Epithelial cell of alveolus of lung (primary cell): ENCODE measurements at places on chromosomes 13 and 19. TPM values are rescaled to one million over a fixed set of nuclear protein-coding genes. Genes with fewer than 3 reads are reported as not detected.

PTPRH gene
- 3.9 and 6.6 TPM in 2 replicates for total RNA-seq

SLC8A2 gene
- total RNA-seq: 0.16 TPM in 1 of 2 replicates, not detected in the other

VSTM2B gene
- total RNA-seq: not detected in 2 replicates

TEX26 gene
- 0.56 TPM in 1 of 2 replicates, not detected in the other for total RNA-seq

THOP1 gene
- total RNA-seq: 73.5 and 90.1 TPM in 2 replicates

ALOX5AP gene
- 0.64 and 12.2 TPM in 2 replicates for total RNA-seq

HIPK4 gene
- under 0.01 TPM in 1 of 2 replicates, not detected in the other for total RNA-seq

ELAVL3 gene
- 0.52 TPM in 1 of 2 replicates, not detected in the other for total RNA-seq

ZNF221 gene
- 2.6 and 15.8 TPM in 2 replicates for total RNA-seq

RNF225 gene
- total RNA-seq: 2.0 TPM in 1 of 2 replicates, not detected in the other

VSIG10L gene
- total RNA-seq: 0.91 and 1.8 TPM in 2 replicates

CEACAM7 gene
- total RNA-seq: not detected in 2 replicates

RXFP2 gene
- not detected in 2 replicates for total RNA-seq

FFAR3 gene
- not detected in 2 replicates for total RNA-seq

POSTN gene
- total RNA-seq: 42.8 and 862 TPM in 2 replicates

ZNF441 gene
- total RNA-seq: 2.1 and 2.5 TPM in 2 replicates

CCDC8 gene
- total RNA-seq: 26.4 and 42.2 TPM in 2 replicates

METTL21C gene
- not detected in 2 replicates for total RNA-seq

BCKDHA gene
- total RNA-seq: 46.5 and 76.9 TPM in 2 replicates

CEACAM16 gene
- total RNA-seq: not detected in 2 replicates

NLRP5 gene
- total RNA-seq: not detected in 2 replicates

ZSWIM9 gene
- total RNA-seq: 1.8 and 4.2 TPM in 2 replicates

CYP4F2 gene
- not detected in 2 replicates for total RNA-seq

OR7D2 gene
- total RNA-seq: under 0.01 TPM in 1 of 2 replicates, not detected in the other

RETN gene
- not detected in 2 replicates for total RNA-seq

CCDC70 gene
- not detected in 2 replicates for total RNA-seq

HNRNPA1L2 gene
- total RNA-seq: 2.3 and 4.5 TPM in 2 replicates
